Stimulated activated CD8-positive, alpha-beta memory T cell treated with anti-CD3 and anti-CD28 coated beads, Interleukin-4, amount 100 ng/mL, for 4 hours (primary cell): ENCODE measurements at places on chromosomes 12 and 14.

GRCh38 chr14:85883966-85884365 lies 354.0 kb downstream of the FLRT2 start:
- no peak for DNase-seq

DNA sequence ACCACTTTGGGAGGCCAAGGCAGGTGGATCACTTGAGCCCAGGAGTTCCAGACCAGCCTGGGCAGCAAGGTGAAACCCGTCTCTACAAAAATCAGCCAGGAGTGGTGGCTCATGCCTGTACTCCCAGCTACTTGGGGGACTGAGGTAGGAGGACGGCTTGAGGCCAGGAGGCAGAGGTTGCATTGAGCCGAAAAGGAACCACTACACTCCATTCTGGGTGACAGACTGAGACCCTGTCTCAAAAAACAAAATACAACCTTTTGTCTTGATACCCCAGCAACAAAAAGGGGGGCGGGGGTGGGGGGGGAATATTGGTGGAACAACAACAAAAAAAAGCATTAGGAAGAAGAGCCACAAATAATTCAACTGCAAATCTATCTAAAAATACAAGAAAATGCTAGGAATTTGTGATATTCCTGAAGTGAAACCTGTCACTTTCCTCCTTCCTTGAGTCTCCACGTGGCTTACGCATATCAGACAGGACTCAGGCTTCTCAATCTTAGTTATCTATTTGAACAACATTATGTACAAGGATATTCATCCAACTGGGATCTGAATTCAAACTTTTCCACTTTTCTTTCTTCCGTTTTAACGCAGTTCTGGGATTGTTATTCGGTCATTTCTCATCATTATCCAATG lies 1.3 kb downstream of the R3HDM2 start:
- no peak for DNase-seq

- DNase-seq: peak; percentile 6
Observed at GRCh38 chr12:9364224-9365176, 156.3 kb upstream of the PZP start.

GRCh38 chr14:26598081-26598671 lies 343 bp upstream of the NOVA1 start:
- no peak for DNase-seq
